HCT116 (cell line): ENCODE measurements at places on chromosomes 4 and X.

DNA sequence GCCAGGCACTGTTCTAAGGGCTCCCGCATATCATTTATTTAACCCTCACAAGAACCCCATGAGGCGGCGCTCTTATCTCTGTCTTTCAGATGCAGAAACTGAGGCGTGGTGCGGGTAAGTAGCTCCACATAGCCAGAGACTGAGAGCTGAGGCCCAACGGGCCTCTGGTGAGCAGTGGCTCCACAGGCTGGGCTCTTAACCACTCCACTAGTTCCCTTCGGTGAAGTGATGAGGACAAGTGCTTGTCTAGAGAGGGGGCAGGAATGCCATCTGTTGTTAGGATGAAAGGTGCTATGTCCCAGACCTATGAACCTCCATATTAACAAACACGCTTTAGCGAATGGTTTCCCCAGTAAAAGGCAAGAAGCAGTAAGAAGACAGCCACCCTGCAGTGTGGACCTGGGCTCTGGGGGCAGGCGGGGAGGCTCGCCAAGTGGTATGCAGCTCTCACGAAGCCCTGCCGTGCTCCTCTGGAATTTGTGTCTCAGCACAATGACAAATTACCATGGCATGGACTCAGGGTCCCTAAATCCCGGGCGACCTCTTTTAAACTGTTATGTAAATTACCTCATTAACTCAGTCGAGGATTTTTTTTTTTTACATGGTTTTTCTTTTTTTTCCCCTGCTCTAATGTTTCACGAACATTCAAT is 20.9 kb upstream of the S100G start:
- H3K27ac ChIP-seq, result no peak overlapping the region
- H3K4me1 ChIP-seq, result no peaks in the 10 kb centered on the region
- DNase-seq, result no peak
- no peaks in the 10 kb centered on the region for H3K36me3 ChIP-seq
- H3K27me3 ChIP-seq, result no peaks in the 10 kb centered on the region
- no peak overlapping the region for H3K4me3 ChIP-seq

- no peaks in the 10 kb centered on the region for H3K36me3 ChIP-seq
- H3K4me3 ChIP-seq, result no peak overlapping the region
- no peak overlapping the region for H3K27ac ChIP-seq
- no peak for DNase-seq
- H3K27me3 ChIP-seq, result no peaks in the 10 kb centered on the region
Observed at GRCh38 chr4:142161086-142161485, 524.7 kb downstream of the IL15 start.

DNA sequence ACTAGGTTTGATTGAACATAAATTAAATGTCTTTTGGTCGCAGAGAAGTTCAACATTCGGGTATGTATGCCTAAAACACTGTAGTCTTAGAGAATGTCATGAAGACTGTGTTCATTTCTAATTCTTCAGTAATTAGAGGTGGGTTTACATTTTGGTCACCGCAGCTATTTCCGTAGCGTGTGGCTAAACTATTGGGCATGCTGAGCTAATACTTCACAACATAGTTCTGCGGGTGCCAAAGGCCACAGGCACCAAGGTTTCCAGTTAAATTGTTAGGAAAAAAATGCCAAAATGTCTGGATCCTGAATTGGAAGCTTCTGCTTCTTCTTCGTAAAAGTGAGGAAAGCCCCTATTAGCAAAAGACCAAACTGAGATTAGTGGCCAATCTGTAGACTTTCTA is 25.1 kb downstream of the SMIM31 start:
- H3K4me3 ChIP-seq, result no peak overlapping the region
- H3K27ac ChIP-seq, result no peak overlapping the region
- H3K4me1 ChIP-seq, result no peaks in the 10 kb centered on the region
- no peaks in the 10 kb centered on the region for H3K27me3 ChIP-seq

DNA sequence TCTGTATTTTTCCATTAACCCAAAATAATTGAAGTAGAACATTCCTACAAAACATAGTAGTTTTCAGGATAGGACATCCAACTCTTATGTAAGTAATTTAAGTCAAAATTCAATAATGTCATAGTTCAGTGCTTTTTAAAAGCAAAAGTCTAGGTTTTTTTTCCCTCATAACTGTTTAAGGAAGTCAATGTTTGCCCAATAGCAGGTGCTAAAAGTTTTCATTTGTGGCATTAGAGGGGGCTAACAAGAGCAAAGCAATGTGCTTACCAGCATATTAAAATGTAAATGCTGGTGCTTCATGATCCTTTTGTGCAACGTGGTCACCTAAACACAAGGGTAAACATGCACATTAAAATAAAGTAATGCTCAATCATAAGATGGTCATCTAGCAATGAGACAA is 155.2 kb upstream of the PPP1R2C start:
- no peaks in the 10 kb centered on the region for H3K4me1 ChIP-seq
- no peak overlapping the region for H3K4me3 ChIP-seq
- H3K27me3 ChIP-seq, result no peaks in the 10 kb centered on the region
- H3K36me3 ChIP-seq, result no peaks in the 10 kb centered on the region
- H3K27ac ChIP-seq, result no peak overlapping the region

DNA sequence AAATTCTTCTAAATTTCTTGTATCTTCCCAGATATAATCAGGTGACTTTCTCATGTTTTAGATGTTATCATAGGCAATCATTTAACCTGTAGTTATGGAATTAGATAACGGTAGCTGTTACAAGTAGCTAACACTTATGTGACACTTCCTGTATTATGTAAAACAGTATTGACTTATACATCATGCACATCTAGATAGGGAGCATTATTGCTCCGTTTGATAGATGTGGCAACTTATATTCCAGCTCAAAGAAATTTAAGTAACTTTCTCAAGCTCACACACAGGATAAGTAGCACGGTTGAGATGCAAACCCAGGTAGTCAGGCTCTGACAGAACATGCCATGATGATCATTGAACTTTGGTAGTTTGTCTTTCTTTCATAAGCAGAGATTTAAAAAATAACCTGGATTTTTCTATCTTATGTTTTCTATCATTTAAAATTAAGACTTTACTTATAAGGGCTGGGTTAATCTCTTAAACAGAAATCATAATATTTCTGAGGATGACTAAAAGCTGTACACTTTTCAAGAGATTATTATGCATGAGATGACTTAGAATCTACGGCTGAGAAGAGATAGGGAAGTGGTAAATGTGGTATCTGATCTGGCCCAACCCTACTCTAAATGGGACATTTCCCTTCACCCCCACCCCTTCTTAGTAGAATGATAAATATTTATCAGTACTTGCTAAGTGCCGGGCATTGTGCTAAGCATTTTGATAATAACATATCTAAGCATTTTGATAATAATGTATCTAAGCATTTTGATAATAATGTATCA is 69.1 kb upstream of the HPGD start:
- H3K4me1 ChIP-seq, result no peaks in the 10 kb centered on the region
- no peak overlapping the region for H3K4me3 ChIP-seq
- no peak for DNase-seq
- H3K36me3 ChIP-seq, result no peaks in the 10 kb centered on the region
- no peaks in the 10 kb centered on the region for H3K27me3 ChIP-seq

GRCh38 chr4:181376058-181376457 is 867.1 kb upstream of the TENM3 start:
- H3K27ac ChIP-seq, result no peak overlapping the region
- no peak for DNase-seq
- H3K4me3 ChIP-seq, result no peak overlapping the region
- H3K36me3 ChIP-seq, result no peaks in the 10 kb centered on the region
- H3K4me1 ChIP-seq, result no peaks in the 10 kb centered on the region
- H3K27me3 ChIP-seq, result peaks cover 11% of the 10 kb centered on the region; the same call in 1 of the 2 replicates

DNA sequence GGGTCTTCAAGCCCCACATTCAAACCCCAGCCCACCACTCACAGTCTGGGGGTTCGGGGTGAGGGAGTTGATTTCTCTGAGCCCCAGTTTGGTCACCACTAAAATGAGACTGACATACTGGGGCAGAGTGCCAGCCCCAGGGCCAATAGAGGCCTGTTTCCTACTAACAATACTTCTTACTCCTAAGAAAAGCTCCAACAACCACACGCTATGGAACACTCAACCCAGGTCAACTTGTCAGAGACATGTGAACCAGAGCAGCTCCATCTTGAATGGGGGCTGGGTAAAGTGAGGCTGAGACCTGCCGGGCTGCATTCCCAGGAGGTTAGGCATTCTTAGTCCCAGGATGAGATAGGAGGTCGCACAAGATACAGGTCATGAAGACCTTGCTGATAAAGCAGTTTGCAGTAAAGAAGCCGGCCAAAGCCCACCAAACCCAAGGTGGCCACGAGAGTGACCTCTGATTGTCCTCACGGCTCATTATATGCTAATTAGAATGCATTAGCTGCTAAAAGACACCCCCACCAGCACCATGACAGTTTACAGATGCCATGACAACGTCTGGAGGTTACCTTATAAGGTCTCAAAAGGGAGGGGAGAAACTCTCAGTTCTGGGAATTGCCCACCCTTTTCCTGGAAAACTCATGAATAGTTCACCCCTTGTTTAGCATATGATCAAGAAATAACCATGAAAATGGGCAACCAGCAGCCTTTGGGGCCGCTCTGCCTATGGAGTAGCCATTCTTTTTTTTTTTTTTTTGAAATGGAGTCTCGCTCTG is 26.6 kb upstream of the HTRA3 start:
- no peak for DNase-seq
- H3K4me1 ChIP-seq, result peaks cover 6% of the 10 kb centered on the region; the same call in 1 of the 2 replicates
- H3K27ac ChIP-seq, result no peak overlapping the region
- no peaks in the 10 kb centered on the region for H3K27me3 ChIP-seq
- no peak overlapping the region for H3K4me3 ChIP-seq
- H3K36me3 ChIP-seq, result no peaks in the 10 kb centered on the region

DNA sequence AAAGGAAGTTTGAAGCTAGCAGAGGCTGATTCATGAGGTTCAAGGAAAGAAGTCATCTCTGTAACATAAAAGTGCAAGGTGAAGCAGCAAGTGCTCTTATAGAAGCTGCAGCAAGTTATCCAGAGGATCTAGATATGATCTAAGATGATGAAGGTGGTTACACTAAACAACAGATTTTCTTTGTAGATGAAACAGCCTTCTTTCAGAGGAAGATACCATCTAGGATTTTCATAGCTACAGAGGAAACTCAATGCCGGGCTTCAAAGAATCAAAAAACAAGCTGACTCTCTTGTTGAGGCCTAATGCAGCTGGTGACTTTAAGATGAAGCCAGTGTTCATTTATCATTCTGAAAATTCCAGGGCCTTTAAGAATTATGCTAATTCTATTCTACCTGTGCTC is 28.8 kb downstream of the NR0B1 start:
- no peaks in the 10 kb centered on the region for H3K27me3 ChIP-seq
- H3K4me1 ChIP-seq, result peaks cover 24% of the 10 kb centered on the region
- DNase-seq, result no peak
- no peak overlapping the region for H3K27ac ChIP-seq
